ENCODE measurements at places on chromosomes 6 and 20.

DNA sequence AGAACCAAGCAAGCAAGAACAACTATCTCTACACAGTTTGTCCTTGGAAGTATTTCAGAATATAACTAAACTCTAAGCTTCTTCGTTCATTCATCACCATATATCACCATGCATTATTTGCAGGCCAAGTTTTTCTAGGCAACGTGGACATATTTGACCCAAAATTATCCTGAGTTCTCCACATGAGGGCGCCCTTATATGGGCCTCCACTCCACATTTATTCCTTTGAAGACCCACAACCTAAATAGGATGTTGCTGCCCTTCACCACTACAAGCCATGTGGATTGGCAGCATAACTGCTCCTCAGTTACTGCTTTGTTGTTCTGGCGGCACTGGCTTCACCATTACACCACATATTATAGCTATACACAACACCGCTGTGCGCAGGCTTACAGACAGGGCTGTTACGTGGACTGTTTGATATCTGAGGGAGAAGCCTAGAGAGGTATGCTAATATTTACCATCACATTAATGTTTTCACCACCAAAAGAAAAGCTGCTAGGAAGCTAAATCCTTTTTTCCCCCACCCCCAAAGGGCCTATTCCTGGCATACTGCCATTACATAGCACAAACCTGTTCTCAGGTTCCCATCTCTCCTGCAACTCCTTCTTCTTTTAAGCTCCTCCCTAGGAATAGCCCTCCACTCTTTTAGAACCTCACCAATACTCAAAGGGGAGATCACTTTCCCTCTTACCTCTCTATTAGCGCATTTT lies 411.7 kb downstream of the C6orf118 start:
- no peak for DNase-seq

DNA sequence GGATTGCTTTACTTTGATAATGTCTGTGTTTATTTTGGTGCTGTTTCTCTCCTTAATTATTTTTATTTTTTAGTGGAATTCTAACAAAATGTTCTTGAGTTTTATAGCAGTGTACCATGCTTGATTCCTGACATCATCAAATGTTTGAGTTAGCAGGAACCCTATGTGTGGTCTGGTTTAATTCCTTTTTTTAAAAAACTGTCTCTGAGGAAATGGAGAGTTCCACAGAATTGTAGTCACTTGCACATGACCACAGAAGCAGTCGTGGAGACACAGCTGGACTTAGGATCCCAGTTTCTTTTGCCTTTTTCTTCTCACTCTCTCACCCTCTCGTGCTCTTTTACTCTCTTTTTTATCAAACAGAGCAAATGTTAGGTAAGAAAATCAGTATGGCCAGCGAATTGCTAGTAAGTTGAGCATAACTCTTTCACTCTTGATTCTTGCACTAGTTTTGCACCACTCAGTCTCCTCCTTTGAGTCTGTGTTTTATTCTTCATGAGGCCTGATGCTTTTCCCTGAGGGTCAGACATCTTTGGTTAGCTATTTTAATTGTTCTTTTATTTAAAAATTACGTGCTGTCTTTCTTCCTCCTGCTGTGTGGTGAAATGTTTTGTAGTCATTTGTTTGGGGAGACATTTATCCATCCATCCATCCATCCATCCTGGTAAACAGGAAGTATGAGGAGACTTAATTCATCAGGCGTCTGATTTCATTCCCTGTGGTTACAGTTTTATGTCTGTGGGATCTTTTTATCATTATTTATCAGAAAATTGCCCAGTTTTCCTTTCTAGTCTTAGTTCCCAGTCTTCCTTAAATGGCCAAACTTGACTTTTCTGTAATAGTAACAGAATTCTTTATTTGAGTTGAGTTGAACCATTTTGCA lies 83.0 kb downstream of the SCAF8 start:
- DNase-seq, result no peak

DNA sequence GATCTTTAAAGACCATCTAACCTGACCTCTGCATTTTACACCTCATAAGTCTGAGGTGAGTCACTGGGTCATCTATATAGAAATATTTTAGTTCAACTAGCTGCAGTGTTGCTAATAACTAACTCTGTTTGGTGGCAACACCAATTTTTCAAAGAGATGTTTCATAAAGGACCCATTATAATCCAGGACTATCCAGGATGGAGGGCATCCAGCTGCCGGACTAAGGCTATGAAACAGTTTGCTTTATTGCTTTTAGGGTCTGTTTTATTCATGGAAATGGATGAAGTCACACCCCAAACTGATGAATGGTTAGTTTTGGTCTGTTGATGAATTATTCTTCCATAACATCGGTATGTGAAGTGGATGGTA lies 204.2 kb upstream of the GMDS start:
- no peak for DNase-seq

DNA sequence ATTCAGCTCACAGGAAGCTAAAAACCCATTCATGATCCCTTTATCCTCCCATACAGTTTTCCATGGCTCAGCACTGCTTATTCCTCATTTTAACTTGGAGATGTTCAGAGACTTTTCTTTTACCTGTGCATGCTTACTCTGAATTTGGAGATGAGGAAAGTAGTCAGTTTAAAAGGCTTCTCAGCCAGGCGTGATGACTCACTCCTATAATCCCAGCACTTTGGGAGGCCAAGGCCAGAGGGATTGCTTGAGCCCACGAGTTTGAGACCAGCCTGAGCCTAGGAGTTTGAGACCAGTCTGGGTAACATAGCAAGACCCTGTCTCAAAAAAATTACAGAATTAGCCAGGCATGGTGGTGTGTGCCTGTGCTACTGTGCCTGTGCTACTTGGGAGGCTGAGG lies 30.3 kb upstream of the TMEM217 start:
- no peak for DNase-seq

- no peak for DNase-seq
Measured at GRCh38 chr20:44398335-44398734, 42.8 kb downstream of the HNF4A start.

DNA sequence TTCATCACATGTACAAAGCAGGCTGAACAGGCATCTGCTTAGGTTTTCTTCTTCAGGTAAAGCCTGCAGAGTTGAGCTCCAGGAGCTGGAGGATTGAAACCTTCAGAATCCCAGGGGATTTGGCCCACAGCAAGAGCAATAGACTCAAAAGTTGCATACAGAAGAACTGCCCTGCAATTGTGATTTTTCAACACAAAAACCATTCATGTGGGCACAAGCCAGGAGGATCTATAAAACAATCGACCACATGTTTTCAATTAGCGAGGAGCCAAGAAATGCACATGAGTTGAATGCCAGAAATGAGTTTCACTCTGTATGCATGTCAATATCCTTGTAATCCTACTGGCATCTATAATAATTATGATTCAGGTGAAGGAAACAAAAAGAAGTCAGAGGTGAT lies 576.4 kb downstream of the HDGFL1 start:
- DNase-seq, result no peak

DNA sequence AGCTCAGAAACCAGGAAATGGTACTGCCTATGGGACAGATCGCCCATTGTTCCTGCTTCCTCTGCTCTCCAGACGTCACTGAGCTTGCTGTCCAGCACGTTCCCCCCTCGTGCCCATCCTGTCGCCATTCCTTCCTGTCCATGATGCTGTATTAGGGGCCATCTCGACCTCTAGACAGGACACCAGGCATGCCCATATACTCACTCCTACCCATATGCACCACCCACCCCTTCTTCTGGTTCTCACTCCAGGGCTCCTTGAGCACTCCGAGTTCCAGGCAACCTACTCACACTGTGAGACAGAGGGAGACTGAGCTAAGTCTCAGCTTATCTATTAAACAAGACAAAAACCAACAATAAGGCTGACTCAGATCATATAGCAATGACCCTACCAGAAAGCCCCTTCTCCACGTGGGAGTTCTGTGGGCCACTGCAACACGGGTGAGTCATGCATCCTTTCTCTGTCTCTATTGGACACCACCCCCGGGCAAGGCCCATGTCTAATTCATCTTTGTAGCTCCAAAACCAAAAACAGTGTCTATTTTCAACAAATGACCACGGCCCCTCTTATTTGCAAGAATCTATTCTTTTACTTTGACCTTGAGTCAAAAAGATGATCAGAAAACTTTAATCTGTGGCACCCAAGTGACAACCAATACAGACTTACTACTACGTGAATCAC lies 65.7 kb downstream of the PSMG4 start:
- peak; percentile 27 for DNase-seq

- DNase-seq, result no peak
Measured at GRCh38 chr20:48163505-48163904, 378.2 kb upstream of the SULF2 start.

GRCh38 chr6:45038226-45038625 lies 289.9 kb upstream of the RUNX2 start:
- DNase-seq, result no peak

All from activated T-cell treated with anti-CD3 and anti-CD28 coated beads for 48 hours (primary cell).